ENCODE measurements at places on chromosomes 12 and 14. TPM values are rescaled to one million over a fixed set of nuclear protein-coding genes. Genes with fewer than 3 reads are reported as not detected.

Gene TBK1
- total RNA-seq, result 16.3 TPM

Gene PRKCH
- 57.3 TPM for total RNA-seq

Gene OR4E1
- total RNA-seq, result not detected

Gene WIF1
- total RNA-seq, result 2.0 TPM

Gene APOF
- not detected for total RNA-seq

Gene CLEC7A
- 6.5 TPM for total RNA-seq

Gene AGAP2
- 0.55 TPM for total RNA-seq

Gene MYF6
- not detected for total RNA-seq

Gene RPL10L
- total RNA-seq, result not detected

Gene GUCY2C
- 0.45 TPM for total RNA-seq

Gene GPRC5A
- 7.8 TPM for total RNA-seq

Gene LRIG3
- total RNA-seq, result 116 TPM

Gene PTCSC3
- total RNA-seq, result not detected

Gene STXBP6
- total RNA-seq, result 36.2 TPM

Gene TRPV4
- total RNA-seq, result 6.6 TPM

Gene CNIH1
- 92.2 TPM for total RNA-seq

Gene TMCC3
- total RNA-seq, result 17.1 TPM

Data from lower leg skin (tissue), 4 donors.